ENCODE measurements at places on chromosomes 4 and X.

GRCh38 chr4:181698221-181698620 lies 545.0 kb upstream of the TENM3 start:
- DNase-seq = no peak

DNA sequence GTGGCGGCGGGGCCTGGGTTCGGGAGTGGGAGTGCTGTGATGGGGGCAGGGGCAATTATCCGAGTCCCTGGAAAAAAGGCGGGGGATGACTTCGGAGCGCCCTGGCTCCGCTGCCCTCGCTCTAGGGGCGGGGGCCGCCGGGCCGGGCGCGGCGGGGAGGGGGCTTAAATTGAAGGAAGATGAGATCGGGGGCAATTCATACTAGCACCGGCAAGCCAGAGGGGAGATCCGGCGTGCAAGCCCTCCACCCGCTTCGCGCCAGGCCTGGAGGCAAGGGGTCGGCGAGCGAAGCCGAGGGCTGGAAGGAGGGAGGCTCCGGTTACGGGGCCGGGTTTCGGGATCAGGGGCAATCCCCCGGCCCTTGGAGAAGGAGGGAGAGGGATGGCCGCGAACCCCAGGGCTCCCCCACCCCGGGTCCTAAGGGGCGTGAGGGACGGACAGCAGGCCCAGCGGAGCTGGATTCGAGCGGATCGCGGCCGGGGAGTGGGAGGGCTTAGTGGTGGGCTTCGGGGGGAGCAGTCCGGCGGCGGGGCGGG lies 1.2 kb downstream of the BCORL1 start:
- DNase-seq = no peak

GRCh38 chrX:56733459-56734046 lies 4.5 kb downstream of the NBDY start:
- peak; percentile 68 for DNase-seq

- DNase-seq = no peak
Measured at GRCh38 chr4:71564775-71565174, 219.1 kb downstream of the GC start.

DNA sequence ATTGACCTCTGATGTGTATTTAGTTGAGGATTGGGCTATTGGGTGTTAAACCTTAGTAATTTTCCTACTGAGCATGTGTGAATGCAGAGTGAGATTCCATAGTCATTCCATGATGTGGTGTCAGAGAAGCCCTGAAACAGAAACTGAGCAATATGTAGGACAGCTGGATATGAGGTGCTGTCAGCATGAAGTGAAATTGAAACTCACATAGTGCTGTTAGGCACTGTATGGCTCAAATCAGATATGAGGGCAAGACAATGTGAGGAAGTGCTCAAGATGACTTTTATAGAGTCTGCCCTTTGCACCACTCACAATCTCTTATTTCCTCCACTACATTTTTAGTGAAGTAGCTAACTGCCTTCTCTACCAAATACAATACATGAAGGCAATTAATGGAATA lies 188.3 kb downstream of the SH3BGRL start:
- no peak for DNase-seq

GRCh38 chrX:95505721-95506120 lies 1178.9 kb upstream of the DIAPH2 start:
- no peak for DNase-seq

DNA sequence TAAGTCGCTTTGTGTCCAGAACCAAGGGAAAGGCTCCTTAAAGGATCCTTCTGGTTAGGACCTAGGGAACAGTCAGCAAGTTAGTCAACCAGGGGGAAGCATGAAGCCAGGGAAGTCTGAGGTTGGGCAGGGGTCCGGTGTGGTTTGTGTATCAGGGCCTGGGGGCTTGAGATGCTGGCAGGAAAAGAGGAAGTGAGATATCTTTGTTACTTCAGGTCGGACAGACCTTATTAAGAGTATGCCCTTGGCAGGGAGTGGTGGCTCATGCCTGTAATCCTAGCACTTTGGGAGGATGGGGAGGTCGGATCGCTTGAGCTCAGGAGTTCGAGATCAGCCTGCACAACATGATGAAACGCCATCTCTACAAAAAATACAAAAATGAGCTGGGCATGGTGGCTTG lies 52.3 kb upstream of the TRPC5OS start:
- DNase-seq = no peak

GRCh38 chr4:68462691-68463090 lies 15.4 kb downstream of the TMPRSS11E start:
- no peak for DNase-seq

DNA sequence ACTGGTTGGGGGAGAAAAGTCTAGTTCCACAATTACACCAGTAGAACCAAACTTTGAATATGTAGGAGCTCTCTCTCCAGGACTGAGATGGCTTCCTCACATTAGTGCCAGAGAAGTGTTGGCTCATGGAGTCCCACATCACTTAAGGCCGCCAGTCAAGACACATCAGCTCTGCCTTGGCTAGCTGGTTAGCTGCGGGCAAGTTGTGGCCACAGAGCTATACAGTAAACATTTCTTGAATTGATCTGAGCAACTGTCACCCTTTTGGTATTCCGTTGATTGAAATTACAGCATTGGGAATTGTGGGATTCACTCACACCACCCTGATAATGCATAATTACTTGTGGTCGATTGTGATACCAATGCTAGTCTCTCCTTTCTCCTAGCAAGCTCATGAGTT lies 76.2 kb downstream of the LNX1 start:
- no peak for DNase-seq

DNA sequence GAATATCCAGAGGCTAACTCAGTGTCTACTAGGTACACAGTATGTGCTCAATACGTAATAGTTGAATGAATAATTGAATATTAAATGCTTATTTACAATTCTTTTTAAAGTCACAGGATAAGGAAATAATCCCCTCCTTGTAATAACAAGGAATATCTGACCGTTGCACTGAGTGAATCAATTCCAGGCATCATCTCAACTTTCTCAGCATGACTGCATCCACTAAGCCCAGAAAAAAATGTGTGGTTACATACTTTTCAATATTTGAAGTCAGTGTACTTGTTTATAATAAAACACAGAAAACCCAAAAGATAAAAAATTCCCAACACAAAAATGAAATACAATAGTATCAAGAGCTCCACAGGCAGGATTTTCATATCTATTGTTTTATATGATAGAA lies 105.4 kb downstream of the TMEM144 start:
- DNase-seq = no peak

- DNase-seq = no peak
Measured at GRCh38 chrX:73266766-73267165, 52.1 kb upstream of the NAP1L2 start.

GRCh38 chr4:107546638-107547037 lies 173.4 kb downstream of the PAPSS1 start:
- DNase-seq = no peak

DNA sequence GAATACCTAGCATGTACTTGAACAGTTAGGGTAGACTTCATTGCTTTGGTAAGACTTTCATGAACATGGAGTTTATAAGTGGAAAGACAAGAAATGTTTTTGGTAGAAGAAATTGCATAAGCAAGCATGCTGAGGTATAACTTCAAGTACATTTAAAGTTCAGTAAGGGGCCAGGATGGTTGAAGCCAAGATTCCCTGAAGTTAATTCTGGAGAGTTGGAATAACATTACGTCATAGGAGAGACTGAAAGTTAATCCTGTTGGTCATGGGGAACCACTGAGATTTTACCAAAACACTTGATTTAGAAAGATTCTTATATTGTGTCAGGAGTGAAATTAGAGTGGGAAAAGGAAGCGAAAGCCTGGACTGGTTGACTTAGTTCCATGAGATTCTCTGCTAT lies 767.5 kb upstream of the MAGEB2 start:
- DNase-seq = no peak

DNA sequence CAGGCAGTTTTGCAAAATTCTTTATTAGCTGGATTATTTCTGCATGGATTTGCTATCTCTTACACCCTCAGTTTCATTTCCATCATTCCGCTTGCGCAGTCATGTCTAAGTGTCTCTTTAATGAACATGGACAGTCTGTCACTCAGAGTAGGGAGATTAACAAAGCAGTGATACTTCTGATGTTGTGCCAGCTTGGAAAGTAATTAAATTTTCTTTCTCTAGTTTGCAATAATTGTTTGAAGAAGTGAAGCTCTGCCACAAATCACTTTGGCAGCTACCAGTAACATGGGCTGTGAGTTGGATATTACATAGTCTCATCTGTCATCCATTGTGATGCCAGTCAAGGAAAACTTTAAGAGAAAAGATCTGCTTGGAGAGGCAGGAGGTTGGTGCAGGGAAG lies 324.8 kb upstream of the NWD2 start:
- no peak for DNase-seq

DNA sequence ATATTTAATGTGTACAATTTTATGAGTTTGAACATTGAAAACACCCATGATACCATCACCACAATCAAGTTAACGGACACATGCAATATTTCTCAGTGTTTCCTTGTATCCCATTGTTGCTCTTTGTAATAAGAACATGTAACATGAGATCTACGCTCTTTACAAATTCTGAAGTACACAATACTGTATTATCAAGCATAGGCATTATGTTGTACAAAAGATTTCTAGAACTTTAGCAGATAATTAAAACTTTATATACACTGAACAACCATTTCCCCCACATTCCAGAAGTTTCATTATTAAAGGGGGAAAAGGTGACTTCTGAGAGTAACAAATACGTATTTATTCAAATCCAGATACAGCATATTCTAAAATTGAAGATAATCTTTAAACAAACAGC lies 114.5 kb downstream of the SLC10A7 start:
- DNase-seq = no peak

DNA sequence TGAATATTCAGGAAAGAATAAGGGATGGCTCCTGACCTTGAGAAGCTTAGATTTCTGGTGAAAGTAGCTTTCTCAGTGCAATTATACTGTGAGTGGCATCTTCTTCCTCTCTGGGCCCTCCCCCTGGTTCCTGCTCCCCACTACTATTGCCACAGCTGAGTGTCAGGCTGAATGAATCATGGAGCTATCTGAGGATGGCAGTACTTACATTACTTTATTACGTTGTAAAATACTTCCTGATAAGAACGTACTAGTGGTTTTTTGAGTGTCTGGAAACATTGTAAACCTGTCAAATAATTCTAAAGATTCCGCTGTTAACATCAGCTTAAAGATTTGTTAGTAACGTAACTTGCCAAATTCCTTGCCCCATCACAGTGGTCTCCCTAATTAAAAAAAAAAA lies 36.2 kb downstream of the ARHGAP10 start:
- no peak for DNase-seq

GRCh38 chr4:149055624-149056023 lies 613.4 kb upstream of the NR3C2 start:
- DNase-seq = no peak

GRCh38 chr4:52628974-52629373 lies 30.1 kb downstream of the USP46 start:
- DNase-seq = no peak

GRCh38 chr4:18366892-18367291 lies 345.3 kb upstream of the LCORL start:
- no peak for DNase-seq

All from CD4-positive, alpha-beta T cell treated with Interleukin-17A for 4 hours (primary cell).